DMS 273 treated with DMSO at 0.1 percent for 48 hours (cell line): ENCODE measurements at places on chromosomes 5 and 9.

DNA sequence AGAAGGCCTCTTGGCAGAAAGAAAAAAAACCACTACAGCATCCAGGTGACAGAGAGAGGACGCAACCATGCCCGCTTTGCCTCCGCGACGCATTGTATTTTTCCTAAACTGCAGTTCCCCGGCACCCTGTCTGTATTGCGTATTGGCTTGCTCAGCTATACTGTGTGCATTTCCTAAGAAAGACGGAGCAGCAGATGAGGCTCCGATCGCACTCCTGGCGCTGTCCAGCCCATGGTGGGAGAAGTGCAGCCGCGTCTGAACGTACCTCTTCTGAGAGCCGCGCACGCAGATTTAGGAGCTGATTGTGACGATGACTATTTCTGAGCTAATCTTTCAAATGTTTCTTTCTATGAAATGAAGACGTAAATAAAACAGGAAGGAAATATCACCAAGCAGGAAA is 366.5 kb downstream of the IRX1 start:
- no peak for DNase-seq

GRCh38 chr9:28293369-28294090 is 720.2 kb upstream of the C9orf72 start:
- DNase-seq = no peak

- no peak for DNase-seq
Observed at GRCh38 chr9:68705531-68706362, 707 bp downstream of the PIP5K1B start.

- no peak for DNase-seq
Observed at GRCh38 chr5:155587458-155587857, 573.9 kb downstream of the KIF4B start.

- DNase-seq = no peak
Observed at GRCh38 chr5:159463590-159464321, 133.5 kb upstream of the IL12B start.

DNA sequence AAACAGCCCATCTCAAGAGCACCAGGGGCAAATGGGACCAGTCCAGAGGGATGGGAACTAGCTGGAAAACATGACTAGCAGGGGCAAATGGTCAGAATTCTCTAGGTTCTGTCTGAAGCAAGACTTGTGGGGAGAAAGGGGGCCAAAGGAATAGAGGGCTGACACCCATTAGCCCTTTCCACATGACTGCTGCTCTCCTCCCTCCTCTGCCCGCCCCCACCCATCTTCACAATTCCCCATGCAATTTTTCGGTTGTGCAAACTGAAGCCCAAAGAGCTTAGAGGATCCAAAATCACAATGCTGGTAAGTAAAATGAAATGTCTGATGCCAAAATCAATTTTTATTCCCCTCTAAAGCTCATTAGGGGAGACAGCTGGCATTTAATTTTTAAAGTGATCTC is 207.1 kb downstream of the DCP2 start:
- no peak for DNase-seq

DNA sequence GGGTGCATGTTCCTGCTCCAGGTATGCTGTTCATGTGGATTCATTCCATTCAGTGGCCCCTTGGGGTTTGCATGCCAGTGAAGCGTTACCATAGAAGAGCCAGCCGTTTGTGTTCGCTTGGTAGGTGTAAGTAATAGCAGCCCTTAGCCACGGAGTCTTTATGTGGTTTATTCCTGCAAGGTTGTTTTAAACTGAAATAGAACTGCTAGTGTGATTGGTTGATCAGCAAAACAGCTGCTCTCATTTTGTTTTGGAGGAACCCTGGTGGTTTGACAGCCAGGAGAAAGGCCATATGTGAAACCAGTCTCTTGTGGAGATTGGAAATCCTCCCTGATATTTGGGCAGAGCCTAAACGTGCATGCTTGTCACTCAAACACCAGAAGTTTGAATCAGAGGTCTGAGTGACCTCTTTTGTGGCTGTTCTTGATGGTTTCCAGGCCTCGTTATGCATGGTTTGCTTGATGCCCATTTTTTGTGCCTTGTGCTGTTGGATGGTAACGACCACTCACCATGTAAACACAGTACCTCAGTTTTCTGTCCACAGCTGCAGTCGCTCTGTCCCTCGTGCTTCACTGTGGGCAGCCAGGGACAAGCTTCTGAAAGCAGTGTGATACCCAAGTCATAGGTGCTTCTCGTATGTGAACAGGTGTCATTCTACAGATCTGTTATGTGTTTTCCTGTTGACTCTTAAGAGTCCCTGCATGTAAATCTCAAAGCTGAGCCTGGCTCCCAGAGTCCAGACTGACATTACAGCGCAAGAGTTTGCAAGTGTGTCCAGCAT is 58.3 kb upstream of the NXNL2 start:
- no peak for DNase-seq

DNA sequence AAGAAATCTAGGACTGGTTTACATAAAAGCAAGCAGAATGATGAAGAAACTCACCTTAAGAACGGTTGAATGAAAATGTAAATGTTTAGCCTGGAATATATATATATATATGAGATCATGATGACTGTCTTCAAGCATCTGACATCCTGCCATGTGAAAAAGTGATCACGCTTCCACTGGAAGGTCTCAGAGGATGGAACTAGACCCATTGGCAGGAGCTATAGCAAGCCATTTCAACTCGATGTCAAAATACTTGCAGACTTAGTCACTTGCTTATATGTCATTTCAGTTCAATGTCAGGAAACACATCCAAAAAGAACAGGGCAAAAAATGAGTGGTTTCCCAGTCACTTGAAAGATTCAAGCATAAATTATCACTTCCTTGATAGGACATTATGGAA is 22.2 kb upstream of the TMEM161B start:
- no peak for DNase-seq

DNA sequence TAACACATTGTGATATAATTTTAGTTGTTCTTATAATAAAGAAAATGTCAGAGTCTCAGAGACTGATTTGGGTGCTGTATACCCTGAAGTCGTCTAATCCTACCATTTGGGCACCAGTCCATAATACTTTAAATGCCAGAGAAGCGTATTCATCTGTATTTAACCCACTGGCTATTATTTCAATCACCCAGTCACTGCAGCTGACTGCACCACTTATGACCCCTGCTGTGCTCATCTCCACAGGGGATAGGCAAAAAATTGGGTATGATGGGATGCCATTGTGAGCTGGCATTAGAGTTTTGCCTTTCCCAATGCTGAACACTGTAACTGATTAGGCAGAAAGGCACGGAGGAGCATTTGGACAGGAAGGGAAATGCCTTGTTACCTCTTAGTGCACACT is 599.7 kb downstream of the CAAP1 start:
- DNase-seq = no peak

GRCh38 chr5:146703899-146704298 is 174.7 kb downstream of the PPP2R2B start:
- no peak for DNase-seq

DNA sequence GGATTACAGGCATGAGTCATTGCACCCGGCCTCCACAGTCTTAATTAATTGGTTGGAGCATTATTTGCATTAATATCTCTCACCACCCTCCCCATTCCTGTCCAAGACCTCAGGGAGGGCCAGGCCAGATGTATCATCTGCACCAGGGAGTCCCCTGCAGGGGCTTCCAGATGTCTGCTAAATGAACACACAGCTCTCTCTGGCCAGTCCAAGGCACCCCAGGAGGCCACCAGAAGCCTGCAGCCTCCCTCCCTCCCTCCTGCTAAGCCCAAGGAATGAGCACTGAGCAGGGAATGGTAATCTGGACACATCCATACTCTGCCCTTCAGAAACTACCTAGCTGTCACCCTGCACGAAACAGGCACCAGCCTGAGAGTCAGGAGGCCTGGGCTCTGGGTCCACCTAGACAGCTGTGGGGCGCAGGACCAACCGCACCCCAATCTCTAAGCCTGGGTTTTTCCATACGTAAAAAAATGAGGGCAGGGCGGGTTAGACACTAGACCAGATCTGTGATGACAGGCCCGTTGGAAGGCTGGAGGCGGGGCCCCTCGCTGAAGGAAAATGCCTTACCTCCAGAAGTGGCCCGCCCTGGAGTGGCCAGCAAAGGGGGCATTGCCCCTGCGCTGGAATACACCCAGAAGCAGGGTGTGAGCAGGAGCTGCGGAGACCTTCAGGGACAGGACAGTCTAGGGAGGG is 8.3 kb downstream of the CIZ1 start:
- no peak for DNase-seq

DNA sequence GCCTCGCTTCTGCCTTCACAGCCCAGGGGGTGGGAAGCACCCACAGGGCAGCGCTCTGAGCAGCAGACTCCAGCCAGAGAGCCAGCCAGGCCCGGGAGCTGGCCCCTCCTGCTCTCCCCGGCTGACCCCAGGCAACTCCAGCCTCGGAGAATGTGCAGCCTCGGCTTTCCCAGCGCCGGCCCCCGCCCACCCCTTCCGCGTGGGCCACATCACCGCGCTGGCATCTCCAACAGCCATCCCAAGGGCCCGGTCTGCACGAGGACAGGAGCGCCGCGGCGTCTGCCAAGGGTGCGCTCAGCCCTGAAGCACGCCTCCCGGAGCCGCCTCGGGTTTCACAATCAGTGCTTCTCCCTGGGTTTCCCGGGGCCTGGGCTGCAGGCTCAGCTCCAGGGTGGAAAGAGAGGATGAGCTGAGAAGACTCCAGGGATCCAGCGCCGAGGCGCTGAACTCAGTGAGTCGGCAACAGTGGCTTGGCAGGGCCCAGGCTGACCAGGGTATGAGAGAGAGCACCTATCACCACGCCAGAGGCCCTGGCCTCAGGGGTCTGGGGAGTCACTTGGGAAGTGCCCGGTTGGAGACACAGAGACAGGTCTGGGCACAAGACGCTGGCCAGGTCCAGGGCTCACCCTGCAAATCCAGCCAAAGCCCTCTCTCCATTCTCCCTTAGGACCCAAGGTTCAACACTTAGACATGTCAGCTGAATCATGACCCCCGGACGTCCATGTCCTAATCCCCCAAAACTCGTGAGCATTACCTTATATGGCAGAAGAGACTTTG is 79.6 kb downstream of the ADAMTS2 start:
- no peak for DNase-seq

- no peak for DNase-seq
Observed at GRCh38 chr5:161530700-161531099, 15.8 kb downstream of the GABRB2 start.

GRCh38 chr9:92661127-92661526 is 8.8 kb downstream of the IPPK start:
- no peak for DNase-seq

GRCh38 chr9:20373263-20373662 is 249.0 kb downstream of the MLLT3 start:
- DNase-seq = no peak

GRCh38 chr5:135012033-135012588 is 21.9 kb downstream of the PITX1 start:
- DNase-seq = no peak

DNA sequence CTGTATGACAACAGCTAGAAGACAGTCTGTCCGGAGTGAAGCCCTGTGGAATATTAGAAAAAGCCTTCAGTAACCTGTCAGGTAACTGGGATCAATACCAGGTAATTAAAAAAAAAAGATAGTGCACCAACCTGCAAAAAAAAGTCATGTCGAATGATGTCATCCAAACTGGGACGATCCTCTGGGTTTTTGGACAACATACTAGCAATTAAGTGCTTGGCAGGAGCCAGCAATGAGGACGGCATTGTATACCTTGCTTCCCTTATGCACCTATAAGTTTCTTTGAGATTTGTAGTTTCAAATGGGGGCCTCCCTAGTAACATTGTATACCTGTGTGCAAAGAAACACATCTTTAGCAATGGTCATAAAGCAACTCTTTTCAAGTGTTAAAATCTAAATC is 2.8 kb downstream of the PLK2 start:
- DNase-seq = no peak

- DNase-seq = no peak
Observed at GRCh38 chr9:27126670-27127069, 17.6 kb downstream of the TEK start.

DNA sequence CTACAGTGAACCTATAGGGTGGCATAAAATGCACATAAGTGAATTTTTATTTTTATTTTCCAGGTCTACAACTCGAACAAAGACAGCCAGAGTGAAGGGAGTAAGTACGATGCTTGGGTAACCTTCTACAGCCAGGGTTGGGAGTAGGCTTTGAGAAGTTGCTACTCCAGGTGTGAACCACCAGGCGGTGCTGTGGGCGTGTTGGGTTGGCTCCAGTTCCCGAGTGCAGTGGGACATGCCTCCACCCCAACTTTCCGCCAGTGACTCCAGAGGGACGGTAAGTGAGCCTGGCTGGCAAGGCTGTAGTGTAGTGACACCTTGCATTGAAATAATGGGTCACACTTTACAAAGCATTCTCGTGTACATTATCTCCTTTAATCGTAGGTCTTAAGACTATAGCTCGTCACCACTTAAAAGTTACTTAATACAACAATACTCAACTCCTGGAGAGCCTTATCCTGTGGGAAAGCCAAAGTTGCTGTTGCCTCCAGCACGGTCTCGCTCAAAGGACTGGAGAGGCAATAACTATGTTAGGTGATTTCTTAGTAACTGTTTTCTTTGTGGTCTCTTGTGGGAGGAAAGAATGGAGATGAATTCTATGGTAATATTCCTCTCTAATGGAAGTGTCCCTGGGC is 244.0 kb downstream of the ARHGAP26 start:
- DNase-seq = no peak

- DNase-seq = no peak
Observed at GRCh38 chr9:131511880-131512279, 9.2 kb downstream of the POMT1 start.

- no peak for DNase-seq
Observed at GRCh38 chr5:77168879-77169244, 41.6 kb upstream of the PDE8B start.

- DNase-seq = no peak
Observed at GRCh38 chr9:129270903-129271431, 92.9 kb upstream of the IER5L start.

DNA sequence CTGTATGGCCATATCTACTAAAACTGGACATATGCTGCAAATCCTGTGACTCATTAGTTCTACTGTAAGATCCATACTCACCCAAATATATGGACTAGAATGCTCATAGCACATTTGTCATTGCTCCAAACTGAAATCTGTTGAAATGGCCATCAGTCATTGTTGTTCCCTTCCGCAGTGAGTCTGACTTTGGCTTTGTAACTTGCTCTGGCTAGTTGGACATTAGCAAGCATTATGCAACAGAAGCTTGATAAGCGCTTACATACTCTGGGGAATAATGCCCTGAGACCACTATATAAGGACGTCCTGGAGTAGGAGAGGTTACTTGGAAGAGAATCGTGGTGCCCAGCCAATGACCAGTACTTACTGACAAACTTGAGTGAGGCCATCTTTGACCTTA is 9.0 kb downstream of the KIAA1958 start:
- no peak for DNase-seq

DNA sequence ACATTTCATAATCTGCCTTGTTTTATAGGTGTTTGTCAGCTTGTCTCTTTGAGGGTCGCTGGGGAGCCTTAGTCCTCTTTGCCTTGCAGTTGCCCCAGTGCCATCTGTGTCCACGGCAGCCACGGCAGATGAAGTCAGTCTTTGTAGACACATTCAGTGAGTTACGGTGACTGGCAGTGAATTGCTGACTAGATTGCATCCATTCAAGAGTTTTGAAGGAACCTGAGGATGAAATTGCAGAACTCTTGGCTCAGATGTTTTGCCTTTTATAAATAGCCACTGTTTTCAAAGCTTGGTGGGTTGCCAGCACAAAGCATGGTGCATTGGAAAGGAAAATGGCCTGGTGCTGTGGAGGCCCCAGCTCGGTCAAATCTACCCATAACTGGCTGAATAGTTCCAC is 125.6 kb downstream of the TRIO start:
- no peak for DNase-seq

GRCh38 chr5:4700069-4700468 is 440.1 kb upstream of the ADAMTS16 start:
- peak; percentile 9 for DNase-seq
